ENCODE measurements at places on chromosomes 13 and 19. TPM values are rescaled to one million over a fixed set of nuclear protein-coding genes. Genes with fewer than 3 reads are reported as not detected.

CYP2B6 gene
- not detected for total RNA-seq

PSPN gene
- 1.4 TPM for total RNA-seq

USHBP1 gene
- 6.0 TPM for total RNA-seq

PSMC4 gene
- total RNA-seq: 45.2 TPM

ZNF563 gene
- total RNA-seq: 8.4 TPM

GPR12 gene
- total RNA-seq: not detected

ATP4A gene
- not detected for total RNA-seq

BSG gene
- 89.9 TPM for total RNA-seq

PTBP1 gene
- total RNA-seq: 104 TPM

KASH5 gene
- total RNA-seq: not detected

GPR183 gene
- total RNA-seq: 22.8 TPM

LCP1 gene
- total RNA-seq: 43.5 TPM

CABP5 gene
- not detected for total RNA-seq

ADGRE1 gene
- 0.53 TPM for total RNA-seq

ZNF829 gene
- total RNA-seq: 9.8 TPM

CERS1 gene
- 7.2 TPM for total RNA-seq

ZNF223 gene
- 11.7 TPM for total RNA-seq

MEF2B gene
- 0.42 TPM for total RNA-seq

TMEM190 gene
- not detected for total RNA-seq

CAPN12 gene
- 1.4 TPM for total RNA-seq

LRCH1 gene
- total RNA-seq: 34.4 TPM

NCR1 gene
- total RNA-seq: 0.32 TPM

IFNL1 gene
- not detected for total RNA-seq

TNFSF9 gene
- total RNA-seq: 0.53 TPM

WDR87 gene
- not detected for total RNA-seq

PTGER1 gene
- total RNA-seq: 4.1 TPM

LPAR2 gene
- total RNA-seq: 4.1 TPM

DIRAS1 gene
- 3.2 TPM for total RNA-seq

HSD11B1L gene
- total RNA-seq: 3.6 TPM

KIR2DL4 gene
- not detected for total RNA-seq

ZNF155 gene
- total RNA-seq: 14.1 TPM

RASIP1 gene
- total RNA-seq: 10.8 TPM

KCNRG gene
- 3.5 TPM for total RNA-seq

PRR20D gene
- not detected for total RNA-seq

PLVAP gene
- total RNA-seq: 23.6 TPM

CSNK1A1L gene
- not detected for total RNA-seq

MAP2K7 gene
- 9.8 TPM for total RNA-seq

All from urinary bladder (tissue), 4 donors.